H1 (cell line): ENCODE measurements at places on chromosomes 11 and 22. TPM values are rescaled to one million over a fixed set of nuclear protein-coding genes. Genes with fewer than 3 reads are reported as not detected.

DNA sequence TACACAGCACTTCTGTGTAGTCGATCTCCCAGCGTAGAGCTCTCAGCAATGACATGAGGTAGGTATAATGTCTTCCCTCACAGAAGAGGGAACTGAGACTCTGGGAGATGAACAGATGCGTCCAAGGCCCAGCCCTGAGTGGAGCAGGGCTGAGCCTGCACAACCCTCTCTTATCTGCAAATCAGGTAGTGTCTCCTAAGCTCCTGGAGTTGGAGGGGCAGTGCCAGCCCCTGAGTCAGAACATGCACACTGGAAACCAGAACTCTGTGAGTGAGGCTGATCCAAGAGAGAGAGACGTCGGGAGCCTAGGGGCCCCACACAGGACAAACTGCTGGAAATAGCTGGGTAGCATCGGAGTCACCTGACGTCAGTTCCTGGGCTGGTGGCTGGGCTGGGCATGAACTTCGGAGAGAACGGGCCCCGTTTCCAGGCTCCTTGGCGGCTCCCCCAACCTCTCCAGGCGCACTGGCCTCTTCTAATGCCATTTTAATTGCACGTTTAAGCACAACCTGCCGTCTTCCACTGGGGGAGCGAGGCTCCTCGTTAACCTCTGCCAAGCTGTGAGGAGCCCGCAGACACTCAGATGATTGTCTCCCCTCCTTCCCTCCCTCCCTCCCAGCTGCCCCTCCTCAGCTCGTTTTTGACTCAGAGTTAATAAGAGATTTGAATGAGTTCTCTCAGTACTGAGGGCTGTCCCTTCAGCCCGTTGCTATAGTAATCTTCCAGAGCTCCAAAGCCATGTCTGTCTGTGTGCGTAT lies 191.2 kb upstream of the TBCEL start:
- H3K4me3 ChIP-seq, result no peak overlapping the region
- no peak for DNase-seq
- no peaks in the 10 kb centered on the region for H3K36me3 ChIP-seq
- no peak overlapping the region for H3K27ac ChIP-seq

- no peak for DNase-seq
- H3K4me1 ChIP-seq, result no peaks in the 10 kb centered on the region
- no peaks in the 10 kb centered on the region for H3K36me3 ChIP-seq
- H3K27me3 ChIP-seq, result no peaks in the 10 kb centered on the region
- no peak overlapping the region for H3K27ac ChIP-seq
- no peak overlapping the region for H3K4me3 ChIP-seq
Measured at GRCh38 chr11:17611049-17611448, 64.0 kb downstream of the OTOG start.

The OR8K5 gene
- not detected in 2 replicates for total RNA-seq

DNA sequence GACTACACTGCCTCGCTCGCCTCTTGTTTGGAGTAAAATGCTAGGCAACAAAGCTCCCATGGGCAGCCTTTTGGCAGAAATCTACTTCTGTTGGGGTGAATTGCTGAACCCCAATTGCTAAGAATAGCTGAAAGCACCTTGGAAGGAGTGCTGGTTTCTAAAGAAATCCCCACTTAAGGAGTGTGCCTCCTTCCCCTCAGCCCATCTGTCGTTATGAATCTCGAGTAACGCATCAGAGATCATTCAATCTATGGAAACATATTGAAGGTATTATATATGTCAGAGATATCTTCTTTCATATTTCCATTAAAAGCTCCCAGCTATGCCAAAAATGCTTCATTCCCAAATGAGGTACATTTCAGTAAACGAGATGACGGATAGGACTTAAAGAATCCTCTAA lies 229.6 kb upstream of the BLID start:
- DNase-seq, result no peak
- no peak overlapping the region for H3K27ac ChIP-seq
- H3K27me3 ChIP-seq, result no peaks in the 10 kb centered on the region
- no peak overlapping the region for H3K4me3 ChIP-seq
- no peaks in the 10 kb centered on the region for H3K4me1 ChIP-seq
- no peaks in the 10 kb centered on the region for H3K36me3 ChIP-seq

GRCh38 chr22:37482244-37482643 lies 3.9 kb downstream of the MFNG start:
- no peaks in the 10 kb centered on the region for H3K27me3 ChIP-seq
- H3K4me3 ChIP-seq, result no peak overlapping the region
- no peak for DNase-seq

DNA sequence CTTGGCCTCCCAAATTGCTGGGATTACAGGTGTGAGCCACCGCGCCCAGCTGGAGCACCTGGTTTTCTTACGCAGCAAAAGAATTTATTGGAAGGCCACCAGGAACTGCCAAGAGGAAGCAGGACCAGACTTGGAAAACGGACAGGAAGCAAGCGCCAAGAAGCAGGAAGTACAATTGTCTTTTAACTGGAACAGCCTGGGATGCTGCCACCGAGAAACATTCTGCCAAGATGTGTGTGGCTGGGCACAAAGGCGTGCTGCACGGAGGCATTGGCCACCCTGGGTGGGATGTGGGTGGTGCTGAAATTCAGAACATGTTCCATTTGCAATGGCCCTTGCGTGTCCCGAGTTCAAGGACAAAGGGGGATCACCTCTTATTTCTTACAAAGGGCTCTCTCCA lies 15.4 kb downstream of the SLC3A2 start:
- no peak for DNase-seq
- H3K27me3 ChIP-seq, result no peaks in the 10 kb centered on the region
- no peak overlapping the region for H3K4me3 ChIP-seq
- no peaks in the 10 kb centered on the region for H3K4me1 ChIP-seq

DNA sequence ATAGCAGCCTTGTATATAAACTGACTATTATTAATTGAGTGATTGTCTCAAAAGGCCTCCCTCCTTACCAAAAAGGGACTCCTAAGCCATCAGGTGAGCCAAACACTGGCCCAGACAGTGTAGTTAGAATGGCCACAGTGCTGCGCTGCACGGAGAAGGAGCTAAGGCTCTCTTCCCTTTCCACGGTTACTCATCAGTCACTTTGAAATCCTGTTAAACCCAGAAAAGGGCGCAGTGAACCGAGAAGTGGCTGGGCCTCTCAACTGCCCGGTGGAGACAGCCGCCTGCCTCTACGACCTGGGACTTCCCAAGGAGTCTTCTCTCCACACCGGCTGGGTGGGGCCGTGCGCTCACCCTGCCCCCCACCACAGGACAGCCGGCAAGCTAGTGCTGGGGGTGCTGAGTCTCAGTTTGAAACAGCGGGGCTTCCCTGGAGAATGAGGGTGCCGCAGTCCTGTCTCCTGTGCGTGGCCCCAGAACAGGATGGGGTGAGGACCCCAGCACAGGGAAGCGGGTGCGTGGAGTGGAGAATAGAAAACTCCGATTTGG lies 1.3 kb downstream of the MYH9 start:
- peak overlapping the region; percentile 87 for H3K4me3 ChIP-seq
- peak overlapping the region; percentile 66; the same call in 1 of the 2 replicates for H3K27ac ChIP-seq
- DNase-seq, result no peak
- H3K27me3 ChIP-seq, result no peaks in the 10 kb centered on the region
- H3K4me1 ChIP-seq, result no peaks in the 10 kb centered on the region; the same call in none of the 2 replicates
- no peaks in the 10 kb centered on the region for H3K36me3 ChIP-seq

The CRYBB2 gene
- total RNA-seq, result not detected in 2 replicates

GRCh38 chr22:48053486-48053885 lies 1291.0 kb downstream of the TBC1D22A start:
- H3K4me1 ChIP-seq, result no peaks in the 10 kb centered on the region
- H3K36me3 ChIP-seq, result no peaks in the 10 kb centered on the region
- no peak overlapping the region for H3K4me3 ChIP-seq
- no peak for DNase-seq
- no peak overlapping the region for H3K27ac ChIP-seq

DNA sequence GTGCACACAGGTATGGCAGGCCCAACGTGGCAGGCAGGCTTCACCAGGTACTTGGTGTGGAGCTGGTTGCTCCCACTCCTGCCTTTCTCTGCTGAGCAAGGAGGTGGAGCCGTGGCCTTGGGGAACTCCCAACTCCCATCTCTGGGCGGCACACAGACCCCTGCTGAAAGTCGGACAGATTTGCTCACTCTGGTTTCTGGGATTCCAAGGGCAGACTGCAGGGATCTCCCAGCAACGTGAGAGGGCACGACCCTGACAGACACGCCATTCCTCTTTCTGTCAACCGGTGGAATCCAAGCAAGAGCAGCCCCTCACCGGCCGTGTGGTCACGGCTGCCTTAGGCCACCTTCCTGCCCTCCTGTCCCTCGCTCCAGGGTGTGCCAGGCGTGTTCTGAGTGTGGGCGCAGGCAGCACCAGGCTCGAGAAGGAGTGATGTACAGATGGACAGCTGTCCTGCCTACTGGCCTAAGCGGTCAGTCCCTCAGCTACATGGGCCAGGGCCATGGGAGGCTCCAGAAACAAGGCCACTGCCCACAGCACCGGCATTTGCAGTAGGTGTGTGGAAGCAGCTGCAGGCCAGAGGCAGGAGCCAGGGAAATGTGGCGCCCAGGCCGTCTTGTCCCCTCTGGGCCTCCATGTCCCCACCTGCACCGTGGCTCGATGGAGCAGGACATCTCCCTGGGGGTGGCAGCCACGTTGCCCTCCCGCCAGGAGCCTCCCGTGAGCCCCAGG lies 13.7 kb upstream of the PPARA start:
- DNase-seq, result no peak
- H3K27me3 ChIP-seq, result no peaks in the 10 kb centered on the region
- H3K4me1 ChIP-seq, result no peaks in the 10 kb centered on the region
- H3K36me3 ChIP-seq, result no peaks in the 10 kb centered on the region
- no peak overlapping the region for H3K27ac ChIP-seq

DNA sequence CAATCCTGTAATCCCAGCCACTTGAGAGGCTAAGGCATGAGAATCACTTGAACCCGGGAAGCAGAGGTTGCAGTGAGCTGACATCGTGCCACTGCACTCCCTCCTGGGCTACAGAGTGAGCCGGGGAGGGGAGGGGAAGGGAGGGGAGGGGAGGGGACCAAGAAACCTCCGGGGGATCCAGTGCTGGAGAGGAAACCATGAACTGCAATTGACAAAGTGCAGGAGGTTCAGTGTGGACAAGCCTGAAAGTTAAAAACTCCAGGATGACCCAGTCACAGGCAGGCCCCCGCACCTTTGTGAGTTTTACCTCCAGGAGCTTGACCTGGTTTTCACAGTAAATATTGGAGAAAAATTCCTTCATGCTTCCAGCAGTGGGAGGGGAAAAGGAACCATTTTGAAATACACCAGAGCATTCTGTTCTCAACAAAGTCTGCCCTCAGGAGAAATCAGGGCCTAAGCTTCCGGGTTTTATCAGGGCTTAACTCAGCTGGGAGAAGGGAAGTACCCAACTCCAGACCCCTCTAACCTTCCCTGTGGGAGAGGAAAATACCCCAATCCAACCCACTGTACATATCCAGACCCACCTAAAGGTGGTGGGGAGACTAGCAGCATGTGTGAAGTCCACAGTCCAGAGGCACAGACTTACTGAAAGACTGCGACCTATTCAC lies 15.5 kb upstream of the ZFTA start:
- no peak for DNase-seq
- H3K27me3 ChIP-seq, result no peaks in the 10 kb centered on the region
- no peak overlapping the region for H3K4me3 ChIP-seq
- H3K27ac ChIP-seq, result 0 out of 2 replicates have a peak overlapping the region, but pooled peaks have one; percentile 6

The SORL1 gene
- 65.5 and 66.6 TPM in 2 replicates for total RNA-seq

The OR51I1 gene
- total RNA-seq, result not detected in 2 replicates

The TNNI2 gene
- total RNA-seq, result not detected in 2 replicates

DNA sequence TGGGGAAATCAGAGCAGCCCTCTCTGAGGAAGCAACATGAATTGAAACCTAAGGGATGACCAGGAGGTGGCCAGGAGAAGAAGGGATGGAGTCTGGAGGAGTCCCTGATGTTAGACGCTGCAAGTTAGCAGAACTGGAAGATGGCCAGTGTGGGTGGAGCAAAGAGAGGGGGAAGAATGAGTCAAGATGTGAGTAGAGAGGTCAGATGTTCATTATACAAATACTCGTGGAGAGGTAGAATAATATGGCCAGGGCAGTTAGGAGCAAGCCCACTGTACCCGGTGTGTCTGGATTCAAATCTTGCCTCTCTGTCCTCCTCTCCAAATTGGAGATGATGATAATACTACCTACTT lies 242.0 kb downstream of the TENM4 start:
- H3K27ac ChIP-seq, result no peak overlapping the region
- no peak overlapping the region for H3K4me3 ChIP-seq
- H3K36me3 ChIP-seq, result no peaks in the 10 kb centered on the region
- H3K27me3 ChIP-seq, result no peaks in the 10 kb centered on the region
- no peaks in the 10 kb centered on the region for H3K4me1 ChIP-seq
- no peak for DNase-seq

DNA sequence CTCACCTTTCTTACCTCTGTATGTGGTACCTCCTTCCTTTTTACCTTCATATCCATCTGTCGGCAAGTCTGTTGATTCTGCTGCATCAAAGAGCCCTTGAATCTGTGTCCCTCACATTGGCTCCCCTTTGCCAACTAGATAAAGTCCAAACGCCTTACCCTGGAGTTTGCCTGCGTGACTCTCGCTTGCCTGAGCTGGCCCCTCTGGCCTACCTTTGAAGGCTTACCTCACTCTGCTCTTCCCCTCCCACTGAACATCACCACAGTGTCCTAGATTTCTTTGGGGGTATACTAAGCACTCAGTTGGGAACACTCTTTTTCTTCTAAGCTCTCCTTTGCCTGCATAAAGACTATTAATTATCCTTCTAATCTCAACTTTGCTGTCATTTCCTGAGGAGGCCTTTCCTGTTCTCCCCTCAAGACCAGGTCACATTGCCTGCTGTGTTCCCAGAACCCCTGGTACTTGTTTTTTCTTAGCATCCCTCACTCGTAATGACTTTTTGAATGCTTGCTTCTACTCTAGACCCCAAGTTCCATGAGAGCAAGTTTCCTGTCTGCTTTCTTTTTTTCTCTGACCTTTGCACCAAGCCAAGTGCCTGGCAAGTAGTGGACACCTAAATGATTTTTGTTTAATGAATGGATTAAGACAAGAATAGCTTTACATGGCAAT lies 67.8 kb upstream of the ADORA2A start:
- H3K27me3 ChIP-seq, result no peaks in the 10 kb centered on the region
- H3K4me1 ChIP-seq, result no peaks in the 10 kb centered on the region
- H3K4me3 ChIP-seq, result no peak overlapping the region
- no peaks in the 10 kb centered on the region for H3K36me3 ChIP-seq
- H3K27ac ChIP-seq, result no peak overlapping the region

DNA sequence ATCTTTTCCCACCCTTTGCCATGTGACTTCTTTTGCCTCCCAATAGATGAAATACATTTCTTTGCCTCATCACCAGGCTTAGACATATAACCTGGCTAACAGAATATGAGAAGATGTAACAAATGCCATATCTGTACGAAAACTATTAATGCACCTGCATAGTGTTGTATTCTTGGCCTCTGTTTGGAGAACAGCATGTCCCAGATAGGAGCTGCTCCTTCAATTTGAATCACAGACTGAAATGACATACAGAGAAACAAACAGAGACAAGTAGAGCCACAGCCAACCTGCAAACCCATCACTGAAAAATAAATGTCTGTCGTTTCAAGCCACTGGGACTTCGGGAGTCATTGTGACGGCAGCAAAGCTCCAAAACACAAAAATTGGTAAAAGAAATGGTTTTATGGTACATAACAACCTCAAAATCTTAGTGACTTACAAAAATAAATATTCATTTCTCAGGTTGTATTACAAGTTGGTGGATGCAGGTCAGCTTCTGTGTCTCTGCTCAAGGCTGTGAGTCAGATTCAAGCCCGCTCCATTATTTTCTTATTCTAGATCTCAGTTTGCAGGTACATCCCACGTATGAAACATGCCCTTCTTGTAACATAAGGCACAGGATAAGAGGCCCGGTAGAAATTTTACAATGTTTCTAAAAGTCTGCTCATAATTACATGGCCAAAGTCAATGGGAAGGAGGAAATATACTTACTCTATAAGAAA lies 171.3 kb upstream of the SOX6 start:
- no peaks in the 10 kb centered on the region for H3K4me1 ChIP-seq
- H3K4me3 ChIP-seq, result no peak overlapping the region
- no peak for DNase-seq
- H3K27me3 ChIP-seq, result no peaks in the 10 kb centered on the region

The LRRC74B gene
- total RNA-seq, result not detected in 2 replicates

The MAJIN gene
- total RNA-seq, result not detected in 2 replicates

The OR6A2 gene
- total RNA-seq, result 0.10 and 0.20 TPM in 2 replicates
